ENCODE measurements at places on chromosomes 2 and 18.

DNA sequence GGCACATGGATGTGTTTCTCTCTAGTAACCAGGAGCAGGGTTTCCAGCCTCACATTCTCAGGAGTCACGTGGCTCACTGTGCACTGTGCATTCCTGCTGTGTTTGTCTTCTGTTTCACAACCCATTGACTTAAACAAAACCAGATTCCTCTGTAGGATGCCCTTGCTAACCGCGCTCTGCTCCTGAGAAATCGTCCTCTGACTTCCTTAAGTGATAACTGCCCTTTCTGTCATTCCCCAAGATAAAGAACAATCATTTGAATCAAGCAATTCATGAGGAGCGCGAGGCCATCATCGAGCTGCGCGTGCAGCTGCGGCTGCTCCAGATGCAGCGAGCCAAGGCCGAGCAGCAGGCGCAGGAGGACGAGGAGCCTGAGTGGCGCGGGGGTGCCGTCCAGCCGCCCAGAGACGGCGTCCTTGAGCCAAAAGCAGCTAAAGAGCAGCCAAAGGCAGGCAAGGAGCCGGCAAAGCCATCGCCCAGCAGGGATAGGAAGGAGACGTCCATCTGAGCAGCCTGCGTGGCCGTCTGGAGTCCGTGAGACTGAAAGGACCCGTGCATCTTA lies 60.2 kb downstream of the RALBP1 start:
- DNase-seq: no peak

DNA sequence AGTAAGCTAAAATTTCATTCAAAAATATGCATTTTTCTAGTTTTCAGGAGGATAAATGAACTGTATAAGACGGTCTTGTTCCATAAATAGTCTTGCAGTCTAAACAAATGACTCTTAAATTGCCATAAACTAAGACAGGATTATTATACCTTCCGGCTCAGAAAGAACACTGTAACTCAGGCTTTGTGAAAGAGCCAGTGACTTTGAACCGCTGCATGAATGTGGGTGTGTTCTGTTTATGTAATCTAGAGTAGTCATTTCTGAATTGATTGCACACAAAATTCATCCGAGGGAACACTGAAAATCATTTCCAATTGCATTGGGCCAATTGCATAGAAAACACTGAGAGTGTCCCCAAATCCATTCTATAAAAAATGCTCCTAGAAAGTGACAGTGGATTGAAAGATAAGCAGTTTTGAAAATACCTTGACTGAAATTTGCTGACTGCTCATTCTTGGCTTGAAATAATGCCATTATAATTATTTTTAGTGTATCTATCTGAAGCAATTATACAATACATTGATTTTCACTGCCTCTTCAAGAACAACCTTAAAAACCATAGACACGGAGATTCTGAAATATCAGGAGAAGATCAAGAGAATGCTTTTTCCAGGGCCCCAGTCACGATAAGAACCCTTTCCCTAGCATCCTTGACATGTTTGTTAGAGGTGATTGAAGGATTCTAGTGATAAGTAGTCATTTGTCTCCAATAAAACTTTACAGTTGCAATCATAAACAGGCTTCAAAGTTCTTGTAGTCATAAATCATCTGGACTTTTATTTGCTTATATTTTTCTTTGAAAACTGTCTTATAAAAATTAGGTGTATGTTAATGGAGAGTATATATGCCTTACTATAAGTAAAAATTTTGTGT lies 55.4 kb downstream of the CNTNAP5 start:
- no peak for DNase-seq

GRCh38 chr18:43847164-43848091 lies 570.1 kb upstream of the SYT4 start:
- DNase-seq: peak; percentile 33

DNA sequence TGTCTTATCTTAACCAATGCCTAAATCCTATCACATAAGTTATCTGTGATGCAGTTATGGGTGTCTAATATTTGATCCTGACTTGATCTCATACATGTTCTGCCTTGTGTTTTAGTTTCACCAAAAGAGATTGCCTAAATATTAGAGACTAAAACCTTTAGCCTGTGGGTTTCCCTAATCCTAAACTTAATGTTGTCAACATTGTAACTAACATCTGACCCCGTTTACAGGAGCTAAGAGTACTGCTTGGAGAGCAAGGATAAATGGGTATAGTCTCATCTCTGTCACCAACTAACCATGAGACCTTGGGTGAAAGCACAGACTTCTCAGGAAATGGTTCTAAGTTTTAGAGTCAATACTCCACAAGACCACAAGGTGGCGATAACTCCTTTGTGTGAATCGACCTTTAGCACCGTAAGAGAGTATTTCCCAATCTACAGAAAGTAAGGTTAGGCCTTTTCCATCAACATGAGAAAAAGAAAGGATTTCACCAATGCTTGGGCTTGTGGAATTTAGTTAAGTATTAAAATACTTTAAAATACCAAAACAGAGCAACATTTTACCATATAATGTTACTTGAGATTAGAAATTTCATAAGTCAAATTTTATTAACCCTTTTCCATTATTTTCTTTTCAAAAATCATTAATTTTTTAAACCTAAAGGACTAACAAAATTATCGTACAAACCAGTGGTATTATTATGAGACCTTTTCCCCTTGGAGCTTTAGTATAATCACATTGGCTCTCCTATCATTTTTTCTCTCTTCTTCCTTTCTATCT lies 60.5 kb downstream of the G6PC2 start:
- DNase-seq: peak; percentile 25

DNA sequence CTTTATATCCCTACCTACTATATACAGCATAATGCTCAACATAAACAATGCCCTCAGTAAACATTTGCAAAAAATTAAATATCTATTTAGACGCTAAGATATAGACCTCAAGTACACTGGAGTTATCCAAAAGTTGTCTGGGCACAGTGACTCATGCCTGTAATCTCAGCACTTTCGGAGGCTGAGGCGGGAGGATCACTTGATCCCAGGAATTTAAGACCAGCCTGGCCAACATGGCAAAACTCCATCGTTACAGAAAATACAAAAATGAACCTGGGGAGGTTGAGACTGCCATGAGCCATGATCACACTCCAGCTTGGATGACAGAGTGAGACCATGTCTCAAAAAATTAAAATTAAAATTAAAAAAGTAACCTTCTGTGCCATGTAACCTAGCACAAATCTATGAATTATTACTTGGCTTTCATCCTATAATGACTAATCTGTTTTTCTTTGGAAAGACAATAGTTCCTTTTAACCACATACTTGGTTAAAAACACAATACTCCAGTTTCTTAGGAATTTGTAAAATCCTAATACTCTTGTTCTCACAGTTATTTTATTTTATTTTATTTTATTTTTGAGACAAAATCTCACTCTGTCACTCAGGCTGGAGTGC lies 6.7 kb upstream of the TNFAIP6 start:
- DNase-seq: no peak

DNA sequence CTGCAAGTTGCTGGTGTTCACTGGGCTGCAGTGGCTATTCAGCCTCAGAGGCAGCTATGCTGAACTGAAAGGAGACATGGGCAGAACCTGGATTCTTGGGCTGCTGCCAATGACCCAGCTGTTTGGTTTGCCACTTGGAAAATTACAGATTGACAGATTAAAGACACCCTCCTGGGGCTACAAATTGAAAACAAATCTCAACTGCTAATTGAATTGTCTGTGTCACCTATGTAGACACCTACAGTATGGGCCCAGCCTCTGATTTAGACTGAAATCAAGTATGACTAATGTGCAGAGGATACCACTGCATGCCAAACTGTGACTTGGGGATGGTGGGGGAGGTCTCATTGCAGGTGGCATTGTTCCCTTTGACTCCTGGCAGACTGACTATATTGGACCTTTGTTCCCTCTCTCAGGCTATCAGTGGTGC lies 42.8 kb downstream of the ITSN2 start:
- DNase-seq: no peak

GRCh38 chr2:98822301-98823164 lies 91.6 kb upstream of the MGAT4A start:
- DNase-seq: no peak

DNA sequence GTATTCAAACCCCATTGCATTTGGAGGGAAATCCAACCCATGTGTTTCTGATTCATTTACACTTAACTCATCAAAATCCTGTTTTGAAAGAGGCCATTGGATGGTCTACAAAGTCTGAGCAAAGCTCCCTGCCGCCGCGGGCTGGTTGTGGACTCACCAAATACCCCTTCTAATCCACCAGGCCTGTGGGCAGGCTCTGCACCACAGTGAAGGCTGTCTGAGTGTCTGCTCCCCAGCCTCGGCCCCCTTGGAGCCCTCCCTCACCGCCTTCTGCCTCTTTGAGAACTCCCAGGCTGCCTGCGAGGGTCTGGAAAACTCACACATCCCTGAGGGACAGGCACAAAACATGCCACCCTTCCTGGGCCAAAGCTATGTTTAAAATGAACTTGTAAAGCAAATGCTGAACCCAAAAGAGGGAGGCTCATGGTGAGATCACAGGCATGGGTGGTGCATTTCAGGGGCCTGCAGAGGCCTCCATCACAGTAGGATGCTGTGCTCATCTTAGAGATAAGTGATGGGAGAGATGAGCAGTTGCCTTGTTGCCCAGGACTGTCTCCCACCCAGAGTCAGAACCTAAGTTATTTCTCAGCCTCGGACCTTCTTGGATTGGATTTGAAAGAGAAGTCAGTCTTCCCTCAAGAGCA lies 225.0 kb downstream of the CYP26B1 start:
- no peak for DNase-seq

Measured in DMS79 treated with DMSO at 0.1 percent for 48 hours (cell line).